ENCODE measurements at places on chromosomes 16 and 17.

GRCh38 chr17:59884861-59885260 lies 7.9 kb downstream of the TUBD1 start:
- no peak for DNase-seq

GRCh38 chr16:87077750-87078127 lies 239.5 kb downstream of the C16orf95 start:
- no peak for DNase-seq

GRCh38 chr16:23505180-23505665 lies 5.1 kb downstream of the GGA2 start:
- DNase-seq: no peak

DNA sequence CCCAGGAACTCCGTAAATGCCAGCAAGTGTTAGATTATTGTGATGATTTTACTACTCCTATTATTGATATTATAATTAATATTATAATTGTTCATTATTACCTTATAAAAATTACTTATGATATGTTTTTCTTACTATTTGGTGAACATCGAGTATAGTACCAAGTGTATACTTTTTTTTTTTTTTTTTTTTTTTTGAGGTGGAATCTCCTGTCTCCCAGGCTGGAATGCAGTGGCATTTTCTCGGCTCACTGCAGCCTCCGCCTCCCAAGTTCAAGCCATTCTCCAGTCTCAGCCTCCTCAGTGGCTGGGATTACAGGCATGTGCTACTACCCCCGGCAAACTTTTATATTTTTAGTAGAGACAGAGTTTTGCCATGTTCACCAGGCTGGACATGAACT lies 347.0 kb downstream of the WWOX start:
- DNase-seq: no peak

DNA sequence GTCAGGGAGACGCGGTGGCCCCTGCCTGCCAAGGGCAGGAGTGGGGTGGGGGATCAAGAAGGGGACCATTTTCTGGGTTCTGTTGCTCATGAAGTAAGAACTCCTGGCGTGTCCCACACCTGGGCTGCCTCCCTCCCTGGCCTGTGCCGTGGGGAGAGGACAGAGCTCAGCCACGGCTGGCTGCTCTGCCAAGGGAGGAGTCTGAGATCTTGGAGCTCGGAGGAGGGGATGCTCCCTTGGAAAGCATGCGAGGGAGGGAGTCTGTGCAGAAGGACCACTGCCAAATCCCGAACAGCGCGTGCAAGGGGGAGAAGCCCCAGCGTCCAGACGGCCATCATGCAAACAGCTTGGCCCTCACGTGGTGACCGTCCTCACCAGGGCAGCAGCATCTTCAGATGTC lies 64.2 kb upstream of the ZNF469 start:
- no peak for DNase-seq

GRCh38 chr16:85709766-85710585 lies 21.2 kb upstream of the GINS2 start:
- no peak for DNase-seq

- DNase-seq: no peak
Measured at GRCh38 chr16:81621496-81621895, 157.6 kb upstream of the PLCG2 start.

GRCh38 chr17:43931062-43931571 lies 11.2 kb downstream of the PPY start:
- DNase-seq: no peak

GRCh38 chr17:18332909-18333489 lies 17.9 kb downstream of the SMCR8 start:
- DNase-seq: no peak

GRCh38 chr17:37299257-37299980 lies 76.4 kb upstream of the C17orf78 start:
- no peak for DNase-seq

Measured in T1000 (cell line).